ENCODE measurements at places on chromosomes 5 and 9.

DNA sequence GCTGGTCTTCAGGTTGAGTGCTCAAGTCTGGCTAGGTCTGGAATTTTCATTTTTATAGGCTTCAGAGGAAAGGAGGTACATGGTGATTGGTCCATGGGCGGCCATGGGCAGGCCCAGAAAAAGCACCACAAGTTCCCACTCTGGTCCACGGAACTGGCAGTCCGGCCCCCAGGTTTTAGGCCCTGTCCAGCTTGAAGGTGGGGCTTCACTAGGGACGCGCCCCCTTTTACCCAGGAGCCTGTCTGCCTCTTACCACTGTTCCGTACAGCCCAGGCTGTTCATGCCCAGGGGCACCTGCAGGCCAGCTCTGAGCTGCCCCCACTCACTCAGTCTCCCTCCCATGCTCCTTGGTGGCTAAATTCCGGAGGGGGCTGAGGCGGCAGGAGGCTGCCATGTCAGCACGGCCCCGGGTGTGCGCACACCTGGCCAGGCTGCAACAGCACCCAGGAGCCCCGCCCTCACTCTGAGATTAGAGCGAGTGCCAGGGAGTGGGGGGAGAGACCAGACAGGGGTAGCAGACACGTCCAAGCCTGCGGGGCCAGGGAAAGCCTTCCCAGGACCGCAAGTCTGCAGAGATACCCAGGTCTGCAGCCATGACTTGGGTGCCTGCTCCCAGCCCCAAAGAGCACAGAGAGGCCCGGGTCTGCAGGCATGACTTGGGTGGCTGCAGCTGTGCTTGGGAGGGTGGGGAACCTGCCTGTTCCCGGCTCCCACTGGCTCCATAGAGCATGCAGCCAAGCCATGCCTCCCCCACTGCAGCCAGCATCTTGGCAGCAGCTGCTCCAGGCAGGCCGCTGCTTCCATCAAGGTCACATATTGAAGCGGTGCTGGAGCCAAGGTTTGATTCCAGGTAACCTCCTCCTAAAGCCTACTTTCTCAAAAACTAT, 390.2 kb upstream of the SGCD start:
- no peak for DNase-seq

DNA sequence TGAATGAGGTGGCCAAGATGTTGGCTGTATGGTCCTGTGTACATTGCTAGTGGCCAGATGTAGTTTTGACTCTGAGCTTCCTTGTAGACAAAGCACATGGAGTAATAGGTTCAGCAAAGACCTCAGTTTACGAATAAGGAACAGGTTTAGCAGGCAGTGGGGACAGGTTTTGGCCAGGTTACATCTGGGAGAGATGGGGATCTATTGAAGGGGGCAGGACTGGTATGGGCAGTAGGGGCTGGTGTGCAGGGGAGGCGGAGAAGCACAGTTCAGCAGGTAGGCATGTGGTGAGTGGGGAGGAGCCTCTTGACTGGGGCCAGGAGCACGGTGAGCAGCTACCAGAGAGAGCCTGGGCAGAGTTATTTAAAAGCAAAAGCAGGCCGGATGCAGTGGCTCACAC, 67.3 kb downstream of the PDZD2 start:
- no peak for DNase-seq

DNA sequence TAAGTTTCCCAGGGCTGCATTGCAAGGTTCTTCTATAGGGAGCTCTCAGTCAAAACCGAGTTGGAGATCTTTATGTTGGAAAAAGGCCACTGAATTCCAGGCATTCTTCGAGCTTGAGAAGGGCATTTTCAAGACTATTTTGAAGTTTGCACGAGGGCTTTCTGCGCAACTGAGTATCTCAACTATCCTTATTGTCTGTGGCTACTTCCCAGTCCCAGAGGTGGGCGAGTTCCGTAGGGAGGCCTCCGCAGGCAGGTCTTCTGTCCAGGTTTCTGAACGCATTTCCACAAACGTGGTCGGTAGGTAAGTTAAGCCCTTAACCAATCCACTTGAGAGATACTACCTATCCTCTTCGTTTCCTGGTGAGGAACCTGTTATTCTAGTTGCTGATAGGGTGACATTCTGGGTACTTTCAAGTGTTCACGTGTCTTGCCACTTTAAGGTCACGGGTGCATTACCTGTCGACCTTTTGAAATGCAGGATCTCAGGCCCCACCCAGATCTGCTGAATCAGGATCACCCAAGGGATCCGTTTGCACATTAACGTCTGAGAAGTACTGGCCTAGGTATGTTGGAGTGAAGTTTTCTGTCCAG, 51.4 kb upstream of the TJP2 start:
- peak; percentile 87 for DNase-seq

- DNase-seq: no peak
Observed at GRCh38 chr9:34176089-34176488, 2.8 kb upstream of the UBAP1 start.

GRCh38 chr9:111013250-111013649, 25.0 kb downstream of the LPAR1 start:
- DNase-seq: no peak

GRCh38 chr9:86772635-86772993, 174.7 kb downstream of the GAS1 start:
- DNase-seq: peak; percentile 79

All from fibroblast of skin of right biceps (primary cell).